ENCODE measurements at places on chromosomes 5 and 9.

DNA sequence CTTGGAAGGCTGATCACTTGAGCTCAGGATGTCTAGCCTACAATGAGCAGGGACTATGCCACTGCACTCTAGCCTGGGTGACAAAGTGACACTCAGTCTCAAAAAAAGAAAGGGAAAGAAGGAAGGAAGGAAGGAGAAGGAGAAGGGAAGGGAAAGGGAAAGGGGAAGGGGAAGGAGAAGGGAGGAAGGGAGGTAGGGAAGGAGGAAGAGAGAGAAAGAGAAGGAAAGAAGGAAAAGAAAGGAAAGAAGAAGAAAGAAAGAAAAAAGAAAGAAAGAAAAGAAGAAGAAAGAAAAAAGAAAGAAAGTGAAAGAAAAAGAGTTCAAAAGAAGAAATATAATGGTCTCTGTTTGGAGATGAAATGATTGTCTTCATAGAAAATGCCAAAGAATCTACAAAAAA is 10.8 kb upstream of the CSF1R start:
- no peak for DNase-seq

GRCh38 chr9:19618816-19619215 is 170.0 kb downstream of the SLC24A2 start:
- no peak for DNase-seq

- peak; percentile 17 for DNase-seq
Measured at GRCh38 chr9:130039528-130040147, 3.4 kb downstream of the FNBP1 start.

DNA sequence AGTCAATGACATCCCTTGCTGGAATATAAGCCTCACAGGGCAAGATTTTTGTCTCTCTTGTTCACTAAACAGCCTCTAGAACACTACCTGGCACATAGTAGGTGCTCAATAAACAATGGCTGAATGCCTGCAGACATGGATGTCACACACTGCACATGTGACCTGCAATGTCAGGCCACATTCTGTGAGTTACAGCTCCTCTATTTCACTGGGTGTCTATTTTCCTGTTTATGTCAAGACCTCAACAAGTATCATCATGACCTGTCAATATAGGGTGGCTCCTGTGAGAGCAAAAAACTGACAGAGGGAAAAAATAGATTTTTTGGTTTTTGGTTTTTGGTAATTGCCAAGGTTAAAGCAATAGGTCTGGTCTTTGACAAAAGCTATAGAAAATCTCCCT is 144.6 kb upstream of the KLF9 start:
- DNase-seq: no peak

DNA sequence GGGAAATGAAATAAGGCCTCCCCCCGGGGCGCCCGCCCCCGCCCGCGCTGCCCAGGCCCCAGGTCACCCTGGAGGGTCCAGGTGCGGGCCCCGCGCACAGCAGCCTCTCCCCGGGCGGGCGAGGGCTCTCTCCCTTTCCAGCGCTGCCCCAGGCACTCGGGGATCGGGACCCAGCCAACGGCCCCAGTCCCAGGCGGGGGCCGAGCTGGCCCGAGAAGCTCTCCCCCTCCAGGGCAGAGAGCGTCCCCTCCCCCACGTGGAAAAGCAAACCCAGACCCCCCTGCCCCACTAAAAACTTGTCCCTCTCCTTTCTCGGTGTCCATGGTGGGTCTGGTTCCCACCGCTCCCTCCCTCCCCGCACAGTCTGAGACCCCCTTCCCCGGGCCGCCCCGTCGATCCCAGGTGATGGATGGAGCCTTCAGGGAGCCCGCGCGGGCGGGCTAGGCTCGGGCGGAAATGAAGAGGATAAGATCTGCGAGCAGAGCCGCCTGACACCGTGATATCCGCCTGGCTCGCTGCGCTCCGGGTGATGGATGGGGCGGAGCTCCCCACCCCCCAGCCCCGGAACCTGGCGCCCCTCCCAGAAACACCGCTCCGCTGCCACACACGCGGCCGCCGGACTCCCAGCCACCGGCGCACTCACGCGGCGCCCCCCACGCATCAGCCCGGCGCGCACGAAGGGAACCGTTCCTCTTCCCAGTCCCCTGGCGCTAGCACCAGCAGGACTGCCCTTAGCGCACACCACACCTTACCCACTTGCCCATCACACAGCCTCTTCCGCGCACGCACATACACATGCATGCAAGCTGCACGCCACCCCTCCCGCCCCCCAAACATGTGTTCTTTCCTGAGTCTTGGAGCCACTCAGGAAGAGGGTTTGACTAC is 81.7 kb upstream of the ZBTB43 start:
- DNase-seq: peak; percentile 27

- DNase-seq: no peak
Measured at GRCh38 chr9:89372230-89372816, 54.0 kb downstream of the SECISBP2 start.

DNA sequence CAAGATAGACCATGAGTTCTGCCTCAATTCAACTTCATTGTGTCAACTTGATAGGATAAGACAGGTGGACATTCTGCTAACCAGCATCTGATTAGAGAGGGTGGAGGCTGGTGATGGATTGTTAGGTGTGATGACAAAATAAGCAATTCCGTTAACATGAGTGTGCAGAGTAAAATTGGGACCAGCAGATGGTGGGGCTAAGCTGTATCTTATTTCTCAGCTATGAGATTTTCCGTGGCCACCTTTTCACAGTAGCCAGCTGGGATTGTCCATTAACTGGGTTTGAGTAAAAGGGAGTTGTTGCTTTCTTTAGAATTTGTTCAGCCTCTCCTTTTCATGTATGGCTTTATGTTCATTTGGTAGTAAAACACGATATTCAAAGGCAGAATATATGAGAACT is 28.8 kb upstream of the TAL2 start:
- no peak for DNase-seq

- no peak for DNase-seq
Measured at GRCh38 chr9:38329968-38330367, 62.5 kb upstream of the ALDH1B1 start.

GRCh38 chr9:117643288-117643654 is 60.9 kb upstream of the TLR4 start:
- no peak for DNase-seq

- no peak for DNase-seq
Measured at GRCh38 chr5:75720882-75721281, 3.6 kb upstream of the POC5 start.
